Stimulated activated CD8-positive, alpha-beta memory T cell treated with anti-CD3 and anti-CD28 coated beads, Interleukin-15, amount 100 ng/mL, for 1 hour (primary cell): ENCODE measurements at places on chromosomes 3 and 15.

- DNase-seq: no peak
Measured at GRCh38 chr3:124410471-124410870, 319.8 kb upstream of the UMPS start.

GRCh38 chr3:171640520-171641412, 169.5 kb downstream of the PLD1 start:
- no peak for DNase-seq

DNA sequence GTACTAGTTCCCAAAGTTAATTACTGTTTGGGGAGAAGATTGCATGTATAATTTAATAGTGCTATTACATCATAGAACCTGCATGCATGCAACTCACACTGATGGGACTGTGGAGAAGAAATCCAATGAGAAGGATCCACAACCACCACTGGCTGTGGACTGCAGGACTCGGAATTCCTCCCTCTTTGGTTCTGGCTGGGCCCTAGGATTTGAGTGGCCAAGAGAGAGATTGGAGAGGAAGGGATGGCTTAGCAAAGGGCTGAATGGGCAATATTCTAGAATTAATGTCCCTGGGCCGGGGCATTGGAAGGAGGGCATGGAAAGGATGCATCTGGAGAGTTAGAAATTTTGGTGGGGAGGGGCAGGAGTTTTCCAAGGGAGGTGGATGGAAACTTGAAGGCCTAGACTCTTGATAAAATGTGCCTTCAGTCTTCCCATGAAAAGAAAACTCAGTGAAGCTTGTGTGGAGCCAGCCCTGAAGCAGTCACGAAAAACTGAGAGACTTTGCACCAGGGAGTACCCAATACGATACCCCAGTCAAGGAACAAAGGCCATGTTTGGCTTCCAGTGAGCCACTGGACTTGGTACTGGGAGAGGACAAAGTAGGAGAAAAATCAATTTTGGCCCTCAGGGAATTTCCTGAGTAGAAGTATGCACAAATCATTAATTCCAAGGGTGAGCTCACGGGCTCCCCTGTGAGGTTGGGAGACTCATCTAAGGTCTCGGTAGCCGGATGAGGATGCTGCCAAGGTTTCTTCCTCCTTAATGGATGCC, 31.4 kb upstream of the TPM1 start:
- DNase-seq: no peak

DNA sequence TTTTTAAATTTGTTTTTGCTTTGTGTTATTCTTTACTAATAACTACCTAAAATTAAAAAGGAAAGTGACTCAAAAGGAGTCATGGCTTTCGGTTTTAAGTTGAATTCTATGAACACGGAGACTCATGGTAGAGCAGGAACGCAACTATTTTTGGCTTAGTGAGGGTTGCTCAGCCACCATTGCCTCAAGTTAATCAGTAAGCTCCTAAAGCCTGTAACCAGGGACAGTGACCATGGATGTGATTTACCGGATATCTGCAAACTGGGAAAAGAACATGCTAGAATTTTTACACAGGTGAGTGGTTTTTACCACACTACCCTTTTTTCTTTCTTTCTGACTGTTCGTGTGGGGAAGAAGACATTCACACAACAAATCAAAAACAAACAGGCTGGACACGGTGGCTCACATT, 11.8 kb downstream of the SLC12A8 start:
- DNase-seq: no peak

- no peak for DNase-seq
Measured at GRCh38 chr3:65033576-65033975, 345.8 kb upstream of the ADAMTS9 start.

- no peak for DNase-seq
Measured at GRCh38 chr3:169607949-169608348, 55.6 kb downstream of the MECOM start.

DNA sequence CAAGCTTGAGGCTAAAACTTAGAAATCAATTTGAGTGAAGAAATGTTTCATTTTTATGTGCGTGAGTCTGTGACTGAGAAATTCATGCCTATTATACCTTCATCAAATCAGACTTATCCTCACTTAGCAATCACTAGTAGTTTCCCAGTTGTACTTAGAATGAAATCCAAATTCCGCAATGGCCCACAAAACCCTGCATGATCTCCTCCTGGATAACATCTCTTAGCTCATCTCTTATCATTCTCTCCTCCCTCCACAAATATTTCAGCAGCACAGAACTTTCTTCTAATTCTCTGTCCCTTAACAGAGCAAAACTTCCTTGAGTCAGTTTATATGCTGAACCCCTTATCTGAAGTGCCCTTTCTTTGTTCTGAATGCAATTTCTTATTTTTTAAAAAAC, 198.8 kb upstream of the TGFBR2 start:
- DNase-seq: no peak

GRCh38 chr3:194253270-194253669, 97.9 kb downstream of the CPN2 start:
- no peak for DNase-seq

DNA sequence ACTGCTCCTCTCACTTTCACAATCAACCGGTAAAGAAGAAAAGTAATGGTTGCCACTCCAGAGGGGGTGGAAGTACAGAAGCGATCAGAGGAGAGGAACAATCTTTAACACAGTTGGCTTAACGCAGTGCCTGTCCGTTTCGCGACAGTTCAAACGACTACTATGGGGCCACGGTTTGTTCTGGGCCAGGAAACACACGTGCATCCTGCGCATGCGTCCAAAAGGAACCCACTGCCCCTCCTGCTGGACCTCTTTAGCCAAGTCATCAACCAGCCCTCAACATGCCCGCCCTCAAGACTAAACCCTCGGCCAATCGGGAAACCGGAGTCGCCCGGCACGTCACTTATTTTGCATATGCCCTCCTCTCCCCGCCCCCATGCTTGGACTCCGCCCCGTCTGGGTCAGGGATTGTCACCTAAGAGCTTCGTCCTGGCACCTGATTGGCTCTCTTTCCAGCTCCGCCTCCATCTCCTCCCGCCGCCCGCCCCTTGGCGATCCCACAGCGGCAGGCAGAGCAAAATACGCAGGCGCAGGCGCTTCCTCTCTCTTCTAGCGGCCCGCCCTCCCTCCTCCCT, 345 bp upstream of the CDV3 start:
- peak; percentile 100 for DNase-seq

DNA sequence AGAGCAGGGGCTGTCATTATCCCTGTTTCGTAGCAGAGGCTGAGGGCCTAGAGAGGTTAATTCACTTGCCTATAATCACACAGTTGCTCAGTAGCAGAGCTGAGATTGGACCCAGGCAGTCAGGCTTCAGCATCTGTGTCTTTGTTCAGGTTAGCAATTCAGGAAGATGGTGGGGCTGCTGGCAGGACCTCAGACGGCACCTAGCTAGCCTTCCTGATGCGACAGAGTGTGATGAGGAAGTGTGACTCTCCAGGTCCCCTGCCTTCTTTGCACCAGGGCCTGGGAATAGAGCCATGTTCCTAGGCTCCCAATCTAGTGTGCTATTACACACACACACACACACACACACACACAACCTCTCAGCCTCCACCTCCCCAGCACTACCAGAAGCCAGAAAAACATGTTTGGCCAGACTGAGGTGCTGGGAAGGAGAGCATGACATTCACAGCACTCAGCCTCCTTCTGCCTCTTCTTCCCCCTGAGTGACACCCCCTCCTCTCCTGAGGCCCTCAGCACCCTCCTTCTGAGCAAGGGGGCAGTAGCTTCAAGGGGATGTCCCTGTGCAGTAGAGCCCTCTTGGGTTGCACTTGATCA, 88.9 kb downstream of the TLE3 start:
- no peak for DNase-seq

- DNase-seq: no peak
Measured at GRCh38 chr3:151362751-151363174, 21.8 kb downstream of the P2RY12 start.
